ENCODE measurements at places on chromosomes 2 and 18.

DNA sequence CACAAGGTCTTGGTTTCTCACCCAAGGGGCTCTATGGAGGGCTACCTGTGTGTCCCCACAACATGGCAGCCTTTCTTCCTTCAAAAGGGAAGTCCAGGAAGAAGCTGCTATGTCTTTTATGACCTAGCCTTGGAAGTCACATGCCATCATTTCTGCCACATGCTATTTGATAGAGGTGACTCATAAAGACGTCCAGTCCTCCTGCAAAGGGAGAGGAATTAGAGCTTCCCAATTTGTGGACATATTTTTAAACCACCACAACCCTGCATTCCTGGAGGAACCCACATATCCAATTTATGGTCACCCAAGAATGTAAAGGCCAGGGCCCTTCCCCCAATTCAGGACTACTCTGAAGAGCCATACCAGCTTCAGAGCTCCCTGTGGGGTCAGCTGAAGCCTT, 246.2 kb downstream of the CYP26B1 start:
- peak; percentile 78 for DNase-seq

DNA sequence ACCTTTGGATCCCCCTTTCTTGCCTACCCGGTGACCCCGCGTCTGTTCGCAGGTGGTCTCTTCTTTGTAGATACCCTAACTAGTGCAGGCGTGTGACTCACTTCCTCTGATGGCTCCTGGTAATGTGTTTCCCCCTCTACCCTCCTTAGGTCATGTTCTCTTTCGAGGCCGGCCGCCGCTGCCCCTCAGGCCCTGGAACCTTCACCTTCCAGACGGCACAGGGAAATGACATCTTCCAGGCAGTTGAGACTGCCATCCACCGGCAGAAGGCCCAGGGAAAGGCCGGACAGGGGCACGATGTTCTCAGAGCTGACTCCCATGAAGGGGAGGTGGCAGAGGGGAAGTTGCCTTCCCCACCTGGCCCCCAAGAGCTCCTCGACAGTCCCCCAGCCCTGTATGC, 1.6 kb downstream of the DOK1 start:
- no peak for DNase-seq

- DNase-seq = no peak
Observed at GRCh38 chr18:73461038-73461779, 593.4 kb upstream of the NETO1 start.

GRCh38 chr18:75173125-75173432, 35.9 kb downstream of the PTGR3 start:
- DNase-seq = peak; percentile 3

GRCh38 chr18:10290638-10291235, 163.7 kb upstream of the APCDD1 start:
- no peak for DNase-seq

DNA sequence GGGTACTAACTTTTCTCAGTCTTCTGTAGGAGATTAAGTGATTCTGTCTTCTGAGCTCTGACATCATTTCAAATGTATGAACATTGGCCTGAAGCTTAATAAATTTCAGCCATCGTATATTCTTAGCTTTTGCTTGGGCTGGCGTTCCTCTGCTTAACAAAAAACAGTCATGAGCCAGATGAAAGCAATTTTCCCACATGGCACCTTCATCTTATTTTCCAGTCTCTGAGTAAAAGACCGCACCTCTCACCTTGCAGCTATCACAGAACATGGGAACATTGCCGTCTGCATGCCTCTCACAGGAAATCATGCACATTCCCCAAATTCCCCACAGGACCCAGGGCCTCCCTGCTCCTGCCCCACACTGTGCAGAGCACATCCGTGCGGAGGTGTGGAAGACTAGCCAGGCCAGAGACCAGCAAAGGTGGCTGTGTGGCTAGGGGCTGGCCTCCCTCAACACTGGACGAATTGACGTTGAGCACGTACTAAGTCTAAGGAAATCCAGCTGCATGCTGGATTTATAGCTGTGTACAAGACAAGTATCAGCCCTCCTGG, 531.8 kb upstream of the ID2 start:
- DNase-seq = peak; percentile 91

- DNase-seq = no peak
Observed at GRCh38 chr2:230430957-230431910, 15.2 kb downstream of the SP100 start.

DNA sequence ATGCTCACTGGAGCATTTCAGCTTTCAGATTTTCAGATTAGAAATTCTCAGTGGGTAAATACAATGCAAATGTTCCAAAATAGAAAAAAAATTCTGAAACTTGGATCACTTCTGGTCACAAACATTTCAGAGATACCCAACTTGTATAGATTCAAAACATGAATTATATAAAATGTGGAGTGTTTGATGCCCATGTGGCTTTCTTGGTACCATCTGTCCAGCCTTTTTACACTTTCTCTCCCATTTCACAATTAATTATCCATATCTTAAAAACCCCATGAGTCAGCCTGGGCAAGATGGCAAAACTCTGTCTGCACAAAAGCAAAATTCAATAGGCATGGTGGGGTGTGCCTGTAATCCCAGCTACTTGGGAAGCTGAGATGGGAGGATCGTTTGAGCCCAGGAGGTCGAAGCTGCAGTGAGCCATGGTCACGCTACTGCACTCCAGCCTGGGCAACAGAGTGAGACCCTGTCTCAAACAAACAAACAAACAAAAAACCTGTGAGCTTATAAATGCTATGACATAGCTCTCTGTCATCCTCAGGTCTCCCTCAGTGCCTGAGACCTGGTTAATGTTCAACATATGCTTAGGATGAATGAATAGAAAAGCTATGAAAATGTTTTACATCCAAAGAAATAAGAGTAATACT, 146.3 kb upstream of the TTC39C start:
- DNase-seq = no peak

- peak; percentile 85 for DNase-seq
Observed at GRCh38 chr2:186551323-186552050, 38.4 kb upstream of the ITGAV start.

DNA sequence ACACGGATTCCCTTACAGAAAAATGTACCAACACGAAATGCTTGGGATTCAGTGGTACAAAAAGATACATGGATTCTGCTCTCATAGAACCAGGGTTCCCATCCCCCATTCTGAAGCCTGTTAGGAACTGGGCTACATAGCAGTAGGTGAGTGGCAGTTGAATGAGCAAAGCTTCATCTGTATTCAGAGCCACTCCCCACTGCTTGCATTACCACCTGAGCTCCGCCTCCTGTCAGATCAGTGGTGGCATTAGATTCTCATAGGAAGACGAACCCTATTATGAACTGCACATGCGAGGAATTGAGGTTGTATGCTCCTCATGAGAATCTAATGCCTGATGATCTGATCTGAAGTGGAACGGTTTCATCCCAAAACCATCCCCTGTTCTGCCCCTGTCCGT, 246.4 kb downstream of the DYM start:
- no peak for DNase-seq

- DNase-seq = no peak
Observed at GRCh38 chr2:627926-628560, 49.2 kb downstream of the TMEM18 start.

DNA sequence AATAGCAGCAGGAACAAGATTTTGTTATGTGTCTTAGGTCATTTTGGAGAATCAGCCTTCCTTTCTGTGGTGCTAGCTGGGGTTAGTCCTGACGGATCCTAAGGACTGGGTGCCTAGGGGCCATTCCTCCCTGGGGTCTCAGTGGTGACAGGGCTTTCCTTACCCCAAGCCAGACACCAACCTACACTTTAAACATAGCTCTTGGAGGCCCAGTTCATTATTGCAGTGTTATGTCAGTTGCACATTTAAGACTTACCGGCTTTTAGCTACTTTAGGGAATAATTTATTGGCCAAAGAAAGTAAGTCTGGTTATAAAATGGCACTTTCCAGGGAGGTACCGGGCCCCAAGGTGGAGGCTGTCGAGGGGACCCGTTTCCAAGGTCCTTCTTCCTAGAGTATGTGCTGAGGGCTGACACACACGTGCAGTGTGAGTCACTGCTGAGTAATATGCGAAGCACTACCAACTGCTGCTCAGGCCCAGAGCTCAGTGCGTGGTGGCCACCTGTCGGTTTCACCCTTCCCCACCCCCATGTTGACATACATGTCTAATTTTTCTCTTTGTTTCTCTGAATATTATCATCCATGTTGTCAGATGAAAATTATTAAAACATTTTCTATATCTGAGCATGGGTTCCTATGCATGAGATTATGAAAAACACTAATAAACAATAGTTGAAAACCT, 37.0 kb upstream of the GRHL1 start:
- peak; percentile 81 for DNase-seq

GRCh38 chr2:433216-433615, 145.3 kb upstream of the ALKAL2 start:
- no peak for DNase-seq

GRCh38 chr2:178954049-178954448, 95.9 kb downstream of the CCDC141 start:
- DNase-seq = no peak

GRCh38 chr18:57959278-57959677, 84.7 kb upstream of the NEDD4L start:
- DNase-seq = peak; percentile 53

DNA sequence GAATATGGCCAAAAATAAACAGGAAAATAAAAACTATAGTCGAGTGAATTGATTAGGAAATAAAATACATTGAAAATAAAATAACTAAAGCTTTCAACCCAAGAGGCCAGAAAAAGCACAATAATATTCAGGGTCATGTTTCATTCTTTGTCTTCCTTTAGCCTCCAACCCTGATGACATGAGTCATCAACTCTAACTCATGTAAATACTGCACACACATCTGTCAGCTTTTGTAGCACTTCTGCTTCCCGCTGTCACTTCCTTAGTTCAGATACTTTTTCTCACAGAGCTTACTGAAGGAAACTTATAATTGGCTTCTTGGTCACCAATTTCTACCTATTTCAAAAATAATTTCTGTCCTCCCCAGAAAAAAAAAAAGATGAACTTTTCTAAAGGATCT, 112.8 kb downstream of the UPP2 start:
- DNase-seq = peak; percentile 7

- no peak for DNase-seq
Observed at GRCh38 chr18:26190506-26190905, 35.7 kb upstream of the TAF4B start.

- DNase-seq = no peak
Observed at GRCh38 chr2:230569298-230569697, 143.3 kb upstream of the CAB39 start.

GRCh38 chr18:27214831-27215230, 29.7 kb upstream of the CHST9 start:
- no peak for DNase-seq

GRCh38 chr18:7000484-7001096, 117.0 kb downstream of the LAMA1 start:
- peak; percentile 27 for DNase-seq

- DNase-seq = no peak
Observed at GRCh38 chr2:160380611-160381010, 113.0 kb downstream of the RBMS1 start.

DNA sequence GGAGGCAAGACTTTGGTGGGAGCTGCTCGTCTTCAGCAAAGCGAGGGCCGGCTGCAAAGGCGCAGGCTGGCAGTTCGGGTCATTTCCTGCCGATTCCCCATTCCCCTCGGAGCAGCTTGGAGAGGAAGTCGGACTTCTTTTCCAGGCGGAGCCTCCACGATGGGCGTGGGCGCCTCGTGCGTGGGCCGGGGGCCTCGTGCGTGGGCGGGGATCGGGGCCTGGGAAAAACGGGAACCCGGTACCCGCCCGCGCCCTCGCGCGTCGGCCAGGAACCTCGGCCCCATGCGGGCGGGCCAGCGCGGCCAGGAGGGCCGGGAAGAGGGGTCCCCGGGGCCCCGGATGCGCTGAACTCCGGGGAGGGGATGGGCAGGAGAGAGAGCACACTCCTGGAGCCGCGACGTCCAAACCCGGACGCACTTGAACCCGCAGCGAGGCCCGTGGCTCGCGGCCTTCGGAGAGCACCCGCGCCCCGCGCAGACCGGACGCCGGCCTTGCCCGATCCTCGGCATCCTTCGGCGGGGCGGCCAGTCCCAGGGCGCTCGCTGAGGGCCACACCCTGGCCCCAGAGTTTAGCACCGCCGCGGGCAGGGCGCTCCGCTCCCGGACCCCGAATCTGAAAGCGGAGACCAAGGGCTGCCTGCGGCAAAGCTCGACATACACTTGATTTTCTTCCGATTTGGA, 368.4 kb downstream of the MTX2 start:
- DNase-seq = peak; percentile 83

DNA sequence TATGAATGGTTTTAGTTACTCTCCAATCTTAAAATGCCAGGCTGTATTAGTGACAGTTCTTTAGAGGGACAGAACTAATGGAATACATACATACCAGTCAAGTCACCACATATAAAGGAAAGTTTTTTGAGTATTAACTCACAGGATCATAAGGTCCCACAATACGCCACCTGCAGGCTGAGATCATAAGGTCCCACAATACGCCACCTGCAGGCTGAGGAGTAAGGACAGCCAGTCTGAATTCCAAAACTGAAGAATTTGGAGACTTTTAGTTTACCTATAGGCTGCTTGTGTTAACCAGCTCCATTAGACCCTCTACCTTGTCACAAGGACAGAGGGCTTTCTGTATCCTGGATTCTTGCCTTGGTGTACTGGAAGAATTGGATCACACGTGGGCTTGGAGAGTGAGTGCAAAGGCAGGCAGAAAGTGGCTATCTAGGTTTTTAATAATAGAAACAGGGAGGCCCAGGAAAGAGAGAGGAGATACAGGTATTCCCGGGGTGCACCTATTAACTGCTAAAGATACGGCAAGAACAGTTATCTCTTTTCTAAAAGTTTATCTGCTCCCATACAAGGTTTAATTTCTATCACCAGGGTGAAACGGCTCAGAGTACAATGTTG, 234.9 kb upstream of the CYRIA start:
- no peak for DNase-seq

DNA sequence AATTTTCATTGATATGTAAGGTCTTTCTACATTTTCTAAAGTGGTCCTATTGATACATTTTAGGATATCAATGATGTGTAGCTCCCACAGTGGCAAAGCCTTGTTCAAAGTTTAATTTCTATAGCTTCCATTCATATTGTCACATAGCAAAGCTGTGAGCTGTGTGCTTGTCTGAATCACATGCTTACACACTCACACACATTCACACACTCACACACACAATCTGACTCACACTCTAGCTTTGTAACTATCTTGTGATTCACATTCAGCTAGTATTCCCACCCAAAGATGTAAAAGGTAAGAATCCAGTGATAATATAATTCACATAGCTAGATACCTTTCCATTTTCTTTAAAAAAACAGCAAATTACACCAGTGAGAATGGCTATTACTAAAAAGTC, 58.7 kb downstream of the MAPRE2 start:
- peak; percentile 55 for DNase-seq

GRCh38 chr2:129903586-129904425, 75.7 kb upstream of the RAB6C start:
- DNase-seq = no peak

DNA sequence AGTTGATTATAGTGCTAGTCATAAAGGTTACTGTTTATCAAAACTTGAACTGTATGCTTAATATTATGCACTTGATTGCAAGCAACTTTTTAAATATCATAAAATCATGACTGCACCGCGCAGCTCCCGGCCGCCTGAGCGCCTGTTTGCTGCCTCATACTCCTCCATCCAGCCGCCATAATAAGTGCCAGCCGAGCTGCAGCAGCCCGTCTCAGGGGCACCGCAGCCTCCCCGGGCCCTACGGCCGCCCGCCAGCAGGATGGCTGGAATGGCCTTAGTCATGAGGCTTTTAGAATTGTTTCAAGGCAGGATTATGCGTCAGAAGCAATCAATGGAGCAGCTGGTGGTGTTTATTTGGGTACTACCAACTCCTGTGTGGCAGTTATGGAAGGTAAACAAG, 337.2 kb downstream of the PAX3 start:
- no peak for DNase-seq
